Sigmoid colon (tissue), 7 donors: ENCODE measurements at places on chromosomes 5 and 9. TPM values are rescaled to one million over a fixed set of nuclear protein-coding genes. Genes with fewer than 3 reads are reported as not detected.

Gene CD72
- 1.2 TPM for total RNA-seq

DNA sequence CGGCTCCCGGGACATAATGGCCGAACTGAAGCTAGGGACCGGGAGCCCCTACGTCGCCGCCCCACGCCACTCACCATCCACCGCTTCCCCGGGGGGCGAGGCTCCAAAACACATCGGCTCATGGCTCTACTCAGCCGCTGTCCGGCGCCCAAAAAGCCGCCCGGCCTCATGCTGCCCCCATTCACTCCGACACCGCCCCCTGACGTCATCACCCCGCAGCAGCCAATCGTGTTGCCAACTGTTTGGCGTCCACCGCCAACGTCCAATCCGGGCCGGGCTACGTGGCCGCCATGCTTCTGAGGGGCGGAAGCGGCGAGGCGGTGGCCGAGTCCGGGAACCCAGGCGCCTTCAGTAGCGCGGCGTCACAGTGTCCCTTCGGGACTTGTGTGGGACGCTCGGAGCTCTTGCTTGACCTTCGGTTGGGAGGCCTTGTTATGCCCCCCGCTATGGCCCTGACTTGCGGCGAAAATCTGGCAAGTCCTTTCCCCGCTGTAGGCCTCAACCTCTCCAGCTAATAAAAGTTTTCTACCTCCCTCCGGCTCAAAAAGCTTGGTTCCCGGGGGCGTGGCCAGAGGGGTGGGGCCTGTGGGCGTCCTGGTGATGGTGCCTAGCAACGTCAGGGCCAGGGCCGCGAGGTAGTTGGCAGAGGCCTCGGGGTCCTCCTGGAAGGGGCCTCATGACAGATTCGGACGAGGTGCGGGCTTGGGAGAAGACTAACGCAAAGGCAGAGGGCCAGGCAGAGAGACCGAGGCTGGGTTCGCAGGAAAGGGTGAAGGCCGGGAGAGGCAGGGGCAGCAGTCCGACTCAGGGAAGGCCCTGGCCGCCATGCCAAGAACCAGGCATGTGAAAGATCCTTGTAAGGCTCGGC lies at the start of the genes PTRH1 and TTC16:
PTRH1 (minus strand) TSS at position 194 of the 868 bp plus-strand sequence; CDS start at position 170, 24 bp downstream.
TTC16 (plus strand) TSS at position 610 of the 868 bp plus-strand sequence; CDS start at position 677, 67 bp downstream.
- peak; percentile 99 for DNase-seq

Gene C9orf153
- total RNA-seq, result not detected

GRCh38 chr9:78892182-78892581 lies 595.3 kb downstream of the PSAT1 start:
- DNase-seq, result no peak

DNA sequence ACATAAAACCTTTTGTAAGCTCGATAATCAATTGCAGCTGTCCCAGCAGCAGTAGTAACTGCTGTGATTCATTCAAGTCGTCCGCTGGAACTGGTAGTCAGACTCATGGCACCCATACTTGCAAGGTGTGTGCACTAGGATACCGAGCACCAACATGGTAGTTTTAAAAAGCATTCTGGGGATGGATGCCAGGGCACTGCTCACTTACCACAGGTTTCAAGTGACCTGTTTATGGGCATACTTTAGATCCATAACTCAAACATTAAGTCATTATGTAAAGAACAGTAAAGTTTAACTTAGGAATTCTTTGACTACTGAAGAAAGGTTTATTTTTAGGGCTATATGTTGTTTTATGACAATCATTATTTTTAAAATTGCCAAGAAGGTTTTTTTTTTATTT lies 2277.6 kb downstream of the MAT2B start:
- no peak for DNase-seq

Gene ENG
- 18.6 TPM for total RNA-seq

- DNase-seq, result no peak
These were observed 309.3 kb upstream of the SEMA6A start for GRCh38 chr5:116883875-116884274.

Gene CRB2
- 0.33 TPM for total RNA-seq

- DNase-seq, result no peak
These were observed 374.9 kb upstream of the IRX1 start for GRCh38 chr5:3220638-3221288.

GRCh38 chr9:32741706-32742105 lies 41.6 kb upstream of the TMEM215 start:
- DNase-seq, result no peak

GRCh38 chr5:75496026-75496425 lies 15.4 kb downstream of the CERT1 start:
- DNase-seq, result no peak

Gene CCL19
- not detected for total RNA-seq

Gene IFT74
- 14.1 TPM for total RNA-seq

Gene EXOC3
- 48.2 TPM for total RNA-seq

DNA sequence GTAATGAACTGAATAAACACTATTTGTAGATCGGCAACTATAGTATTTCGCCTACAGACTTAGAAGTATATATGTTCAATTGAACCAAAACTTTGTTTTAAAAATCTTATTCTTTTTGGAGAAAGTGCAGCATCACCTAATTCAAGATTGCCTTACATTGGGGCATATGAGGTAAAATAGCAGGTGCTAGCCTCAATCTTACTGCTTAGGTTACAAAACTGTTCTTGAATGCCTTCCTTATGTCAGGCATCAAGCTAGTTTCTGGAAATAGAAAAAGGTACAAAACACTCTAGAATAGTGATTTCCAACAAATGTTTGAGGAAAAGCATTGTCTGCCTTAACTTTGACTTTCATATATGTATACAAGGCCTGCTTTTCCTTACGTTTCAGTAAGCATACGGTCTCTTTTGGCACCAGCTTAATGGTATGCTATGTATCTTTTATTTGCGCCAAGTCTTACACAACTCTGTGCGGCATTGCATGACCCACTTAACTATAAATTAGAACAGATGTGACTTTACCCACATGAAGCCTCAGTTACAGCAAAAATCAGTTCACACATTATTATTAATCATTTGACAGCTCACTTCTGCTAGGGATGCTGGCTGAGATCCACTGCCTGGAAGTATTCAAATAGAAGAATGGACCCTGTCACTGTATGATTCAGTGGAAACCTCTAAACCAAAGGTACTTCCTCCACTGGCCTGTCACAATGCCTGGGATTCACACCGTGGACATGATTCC lies 174.1 kb downstream of the PRELID2 start:
- DNase-seq, result no peak

- DNase-seq, result no peak
These were observed 671.0 kb downstream of the DMRTA1 start for GRCh38 chr9:23117616-23118015.

DNA sequence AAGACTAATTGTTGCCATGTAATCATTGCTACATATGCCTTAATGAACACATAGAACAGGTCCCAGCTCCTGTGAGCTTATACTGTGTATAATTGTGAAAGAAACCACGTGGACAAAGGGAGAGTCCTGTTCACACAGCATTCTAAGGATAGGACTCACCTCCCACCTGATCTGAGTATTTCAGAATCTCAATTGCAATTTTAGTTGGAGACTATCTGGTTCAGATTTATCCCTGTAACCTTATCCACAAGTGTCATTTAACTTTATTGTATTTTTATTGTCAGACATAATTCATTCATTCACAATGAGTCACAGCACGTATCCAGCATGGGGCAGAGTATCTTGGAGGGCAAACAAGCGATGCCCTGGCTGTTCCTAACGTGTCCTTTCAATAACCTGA lies 448.3 kb downstream of the NTRK2 start:
- no peak for DNase-seq

Gene PTGR1
- 50.0 TPM for total RNA-seq

DNA sequence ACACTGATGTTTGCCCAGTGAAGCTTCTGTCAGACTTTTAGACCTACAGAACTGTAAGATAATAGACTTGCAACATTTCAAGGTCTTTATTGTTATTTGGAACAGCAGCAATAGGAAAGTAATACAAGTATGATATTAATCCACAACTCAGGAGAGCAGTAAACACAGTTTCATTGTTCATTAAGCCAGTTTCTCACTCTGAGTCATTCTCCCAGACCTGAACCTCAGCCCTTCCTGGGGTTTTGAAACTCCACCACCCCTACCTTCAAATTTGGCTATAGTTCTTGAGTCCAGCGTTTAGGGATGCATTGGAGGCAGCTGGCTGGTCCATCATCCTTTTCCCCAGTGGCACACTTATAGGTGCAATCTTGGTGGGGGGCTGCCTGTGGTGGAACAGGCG lies 203.2 kb downstream of the RAB3C start:
- DNase-seq, result no peak

DNA sequence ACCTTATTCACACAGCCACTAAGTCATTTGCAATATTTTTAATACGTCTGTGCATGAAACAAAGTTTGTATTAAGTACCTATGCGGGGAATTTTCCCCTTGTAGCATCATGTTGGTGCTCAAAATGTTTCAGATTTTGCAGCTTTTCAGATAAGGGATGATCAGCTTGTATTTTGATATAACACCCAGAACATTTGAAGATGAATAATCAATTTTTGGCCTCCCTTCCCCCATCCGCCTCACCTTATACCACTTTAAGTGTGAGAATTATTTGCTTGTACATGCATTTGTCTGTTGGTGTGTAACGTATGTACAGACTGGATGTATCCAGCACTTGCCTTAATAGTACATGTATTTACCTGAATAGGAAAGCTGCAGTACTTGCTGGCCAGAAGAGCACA lies 1.7 kb downstream of the JAK2 start:
- DNase-seq, result no peak

Gene ZSWIM6
- 11.3 TPM for total RNA-seq

GRCh38 chr5:96943799-96944198 lies 7.9 kb downstream of the LNPEP start:
- no peak for DNase-seq

- no peak for DNase-seq
These were observed 29.4 kb upstream of the PDCL start for GRCh38 chr9:122857815-122858214.

DNA sequence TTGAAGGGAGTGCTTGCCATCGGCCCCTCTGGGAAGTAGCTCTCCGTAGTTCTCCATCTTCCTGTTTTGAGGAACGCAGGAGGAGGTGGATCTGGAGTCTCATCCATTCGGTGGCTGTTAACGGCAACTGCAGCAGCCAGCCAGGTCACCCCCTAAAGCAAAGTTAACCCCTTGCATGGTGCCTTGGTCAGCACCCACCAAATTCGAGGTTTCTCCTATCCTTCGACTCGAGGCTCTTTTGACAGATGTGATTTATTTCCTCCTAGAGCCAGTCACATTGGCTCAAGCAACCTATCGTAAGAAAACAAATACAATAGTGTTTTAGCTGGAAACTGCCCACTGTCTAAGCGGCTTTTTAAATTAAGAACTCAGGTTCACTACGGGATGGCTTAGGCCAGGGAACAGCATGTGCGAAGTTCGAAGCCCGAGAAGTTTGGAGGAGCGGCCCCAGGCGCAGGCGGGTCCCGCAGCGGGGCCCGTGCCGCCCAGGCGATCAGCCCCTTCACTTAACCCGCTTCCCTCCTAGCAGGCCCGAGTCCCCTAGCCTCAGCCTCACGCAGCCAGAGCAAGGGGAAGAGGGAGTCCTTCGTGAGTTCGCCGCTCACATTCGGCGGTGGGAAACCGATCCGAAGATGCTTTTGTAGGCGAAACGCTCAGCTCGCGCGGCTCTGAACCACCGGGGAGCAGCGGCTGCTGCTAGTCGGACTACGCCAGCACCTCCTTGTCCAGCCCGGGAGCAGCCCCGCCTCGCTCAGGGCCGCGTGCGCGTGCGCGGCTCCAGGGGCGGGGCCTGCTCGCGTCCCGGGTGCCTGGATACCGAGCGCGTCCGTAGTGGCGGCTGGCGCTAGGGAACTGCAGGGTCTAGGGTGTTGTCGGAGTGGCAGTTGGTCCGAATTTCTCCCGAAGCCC lies at the start of gene ROPN1L:
ROPN1L (plus strand) TSS at position 797 of the 909 bp plus-strand sequence. CDS start 289 bp downstream, outside the sequence.
- DNase-seq, result peak; percentile 91

Gene C5orf58
- total RNA-seq, result not detected

Gene CMYA5
- total RNA-seq, result 6.7 TPM

DNA sequence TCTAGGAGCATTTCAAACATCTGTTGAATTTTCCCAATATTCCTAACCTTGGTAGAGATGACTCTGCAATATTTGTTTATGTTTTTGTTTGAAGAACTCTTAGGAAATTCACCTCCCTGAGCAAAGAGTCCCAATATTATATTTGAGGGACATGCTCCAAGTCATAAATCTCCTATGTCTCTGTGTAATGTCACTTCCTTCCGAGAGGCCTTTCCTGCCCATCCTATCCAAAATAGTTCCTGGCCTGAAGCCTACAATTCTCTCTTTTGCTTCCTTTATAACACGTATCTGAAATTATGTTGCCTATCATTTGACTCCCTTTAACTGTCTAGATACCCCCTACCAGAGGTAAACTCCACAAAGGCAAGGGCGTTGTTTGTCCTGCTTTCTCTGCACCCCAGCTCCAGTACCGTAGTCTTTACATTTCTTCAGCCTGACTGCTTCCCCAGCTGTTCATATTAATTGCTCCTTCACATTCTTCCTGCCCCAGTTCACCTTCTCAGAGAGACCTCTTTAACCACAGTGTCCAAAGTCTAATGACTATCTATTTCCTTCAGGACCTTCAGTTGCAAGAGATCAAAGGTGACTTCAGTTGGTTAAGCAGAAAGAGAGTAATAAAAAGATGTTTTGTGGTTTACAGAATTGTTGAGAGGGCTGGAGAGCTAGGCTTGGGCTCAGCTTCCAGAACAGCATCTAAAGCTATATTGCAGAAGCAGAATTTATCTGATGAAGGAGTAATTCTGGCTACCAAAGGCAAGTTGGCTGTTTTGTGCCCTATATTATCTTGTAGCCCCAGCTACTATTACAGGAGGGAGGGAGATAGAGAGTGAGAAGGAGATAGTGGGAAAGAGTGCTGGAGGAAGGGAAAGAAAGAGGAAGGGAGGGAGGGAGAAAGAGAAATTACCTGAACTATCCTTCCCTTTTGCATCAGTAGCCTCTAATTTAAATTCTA lies 109.3 kb upstream of the TMEM161B start:
- no peak for DNase-seq

- no peak for DNase-seq
These were observed 694.6 kb downstream of the DNAH5 start for GRCh38 chr5:13249854-13250253.

Gene LYRM7
- 8.1 TPM for total RNA-seq

Gene GALNT12
- 15.3 TPM for total RNA-seq

- DNase-seq, result no peak
These were observed 34.2 kb downstream of the CORO2A start for GRCh38 chr9:98158071-98158831.
